ENCODE measurements at places on chromosomes 2 and 18.

DNA sequence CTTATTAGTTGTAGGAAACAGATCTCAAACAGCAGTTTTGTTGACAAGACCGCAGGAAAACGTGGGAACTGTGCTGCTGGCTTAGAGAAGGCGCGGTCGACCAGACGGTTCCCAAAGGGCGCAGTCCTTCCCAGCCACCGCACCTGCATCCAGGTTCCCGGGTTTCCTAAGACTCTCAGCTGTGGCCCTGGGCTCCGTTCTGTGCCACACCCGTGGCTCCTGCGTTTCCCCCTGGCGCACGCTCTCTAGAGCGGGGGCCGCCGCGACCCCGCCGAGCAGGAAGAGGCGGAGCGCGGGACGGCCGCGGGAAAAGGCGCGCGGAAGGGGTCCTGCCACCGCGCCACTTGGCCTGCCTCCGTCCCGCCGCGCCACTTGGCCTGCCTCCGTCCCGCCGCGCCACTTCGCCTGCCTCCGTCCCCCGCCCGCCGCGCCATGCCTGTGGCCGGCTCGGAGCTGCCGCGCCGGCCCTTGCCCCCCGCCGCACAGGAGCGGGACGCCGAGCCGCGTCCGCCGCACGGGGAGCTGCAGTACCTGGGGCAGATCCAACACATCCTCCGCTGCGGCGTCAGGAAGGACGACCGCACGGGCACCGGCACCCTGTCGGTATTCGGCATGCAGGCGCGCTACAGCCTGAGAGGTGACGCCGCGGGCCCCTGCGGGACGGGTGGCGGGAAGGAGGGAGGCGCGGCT is at the start of gene TYMS:
Gene TYMS (plus strand): TSS at position 343 of the 690 bp plus-strand sequence. CDS start 90 bp downstream, at position 433.
- no peak for DNase-seq

DNA sequence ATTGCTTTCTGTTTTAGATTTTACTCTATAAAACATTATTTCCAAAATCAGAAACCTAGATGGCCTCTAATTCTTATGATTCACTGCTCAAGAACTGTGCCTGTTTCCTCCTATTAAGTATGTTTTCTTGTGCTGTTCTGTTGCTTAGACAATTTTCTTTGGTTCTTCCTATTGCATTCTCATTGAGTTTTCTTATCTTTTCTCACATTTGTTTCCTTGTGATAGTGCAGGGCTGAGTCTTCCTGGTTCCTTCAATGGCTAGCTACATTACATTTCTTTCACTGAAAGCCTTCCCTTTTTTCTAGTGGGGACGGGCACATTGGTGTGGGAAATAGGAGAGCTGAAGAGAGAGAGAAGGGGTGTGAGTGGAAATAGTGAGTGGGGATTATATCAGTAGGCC is 183.4 kb downstream of the CALCRL start:
- no peak for DNase-seq

DNA sequence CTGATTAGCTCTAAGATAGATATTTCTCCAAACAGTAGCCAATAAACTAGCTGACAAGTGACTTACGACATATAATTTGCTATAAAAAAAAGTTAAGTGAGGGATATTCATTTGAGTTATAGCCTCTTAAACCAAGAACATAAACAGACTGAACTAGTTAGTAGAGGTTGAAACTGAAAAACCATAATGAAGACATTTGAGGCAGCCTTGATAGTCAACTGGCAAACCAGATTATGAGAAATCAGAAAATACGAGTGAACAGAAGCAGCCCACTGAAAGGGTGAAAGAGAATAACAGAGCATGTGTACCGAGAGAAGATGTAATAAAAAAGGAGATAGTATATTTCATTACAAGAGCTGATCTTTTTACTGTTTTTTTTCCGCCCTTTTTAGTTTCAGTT is 698.1 kb upstream of the SETBP1 start:
- DNase-seq = no peak

GRCh38 chr18:57527556-57528229 is 58.8 kb downstream of the FECH start:
- DNase-seq = no peak

GRCh38 chr2:3076848-3077642 is 300.6 kb downstream of the EIPR1 start:
- DNase-seq = no peak

- no peak for DNase-seq
These were observed 12.1 kb downstream of the TGFA start for GRCh38 chr2:70541481-70542020.

Data from Panc1 (cell line).